ENCODE measurements at places on chromosomes 11 and 22.

- DNase-seq, result no peak
Observed at GRCh38 chr11:6646576-6646917, 9.1 kb downstream of the DCHS1 start.

- no peak for DNase-seq
Observed at GRCh38 chr22:25327018-25327755, 107.7 kb downstream of the CRYBB2 start.

GRCh38 chr22:23106906-23107367 lies 34.9 kb downstream of the RSPH14 start:
- no peak for DNase-seq

- no peak for DNase-seq
Observed at GRCh38 chr11:130455483-130456127, 7.2 kb downstream of the ADAMTS15 start.

DNA sequence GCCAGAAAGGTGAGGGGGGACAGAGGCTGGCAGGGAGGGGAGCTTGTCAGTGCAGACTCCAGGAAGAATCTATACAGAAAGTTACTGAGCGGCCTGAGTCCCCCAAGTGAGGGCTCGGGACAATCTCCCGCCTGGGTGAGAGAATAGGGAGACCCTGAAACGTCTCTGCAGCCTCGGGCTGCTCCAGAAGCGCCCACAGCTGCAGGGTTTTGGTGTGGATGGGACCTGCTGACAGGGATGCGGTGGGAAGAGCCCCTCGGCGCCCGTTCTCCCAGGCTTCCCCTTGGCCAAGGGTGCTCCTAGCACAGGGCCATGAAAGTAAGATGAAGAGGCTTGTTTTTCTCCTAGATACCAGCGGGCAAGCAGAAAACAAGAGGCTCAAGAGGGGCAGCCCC lies 743 bp upstream of the RCE1 start:
- DNase-seq, result no peak

GRCh38 chr11:80862011-80862410 lies 1421.2 kb upstream of the TENM4 start:
- DNase-seq, result no peak

- no peak for DNase-seq
Observed at GRCh38 chr11:43547889-43548381, 132.6 kb upstream of the HSD17B12 start.

DNA sequence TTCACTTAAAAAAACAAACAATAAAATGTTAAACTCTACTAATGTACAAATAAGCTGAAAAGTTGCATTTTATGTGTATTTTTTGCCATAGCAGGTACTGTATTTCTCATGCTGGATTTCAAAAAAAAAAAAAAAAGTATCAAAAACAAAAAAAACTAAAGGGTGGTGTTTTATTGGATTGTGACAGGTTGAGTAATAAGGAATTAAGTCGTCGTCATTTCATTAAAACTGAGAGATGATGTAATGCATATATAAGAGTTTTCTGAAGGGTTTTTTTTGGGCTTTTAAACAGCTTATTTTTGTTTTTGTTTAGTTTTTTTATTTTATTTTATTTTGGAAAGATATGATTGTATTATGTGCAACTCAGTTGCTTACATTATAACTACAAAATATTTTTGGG lies 10.9 kb upstream of the ADSL start:
- no peak for DNase-seq

DNA sequence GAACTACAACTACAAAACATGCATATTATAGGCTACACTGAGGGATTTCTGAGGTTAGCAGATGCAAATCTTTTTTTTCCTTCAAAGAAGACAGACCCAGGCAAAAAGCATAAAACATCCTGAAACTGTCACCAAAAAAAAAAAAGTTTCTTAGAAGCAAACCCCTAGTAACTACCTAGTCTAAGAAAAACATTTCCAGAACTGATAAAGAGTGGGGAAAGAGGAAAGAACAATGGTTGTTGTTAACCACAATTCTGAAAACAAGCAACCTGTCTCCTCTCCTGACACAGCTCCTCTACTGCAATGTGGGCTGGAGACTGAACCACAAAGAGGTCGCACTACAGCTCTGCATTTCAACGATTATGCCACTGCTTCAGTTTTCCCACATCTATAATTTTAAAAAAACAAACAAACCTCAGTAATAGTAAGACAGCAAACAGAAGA lies 15.0 kb downstream of the DENND5A start:
- DNase-seq, result no peak

DNA sequence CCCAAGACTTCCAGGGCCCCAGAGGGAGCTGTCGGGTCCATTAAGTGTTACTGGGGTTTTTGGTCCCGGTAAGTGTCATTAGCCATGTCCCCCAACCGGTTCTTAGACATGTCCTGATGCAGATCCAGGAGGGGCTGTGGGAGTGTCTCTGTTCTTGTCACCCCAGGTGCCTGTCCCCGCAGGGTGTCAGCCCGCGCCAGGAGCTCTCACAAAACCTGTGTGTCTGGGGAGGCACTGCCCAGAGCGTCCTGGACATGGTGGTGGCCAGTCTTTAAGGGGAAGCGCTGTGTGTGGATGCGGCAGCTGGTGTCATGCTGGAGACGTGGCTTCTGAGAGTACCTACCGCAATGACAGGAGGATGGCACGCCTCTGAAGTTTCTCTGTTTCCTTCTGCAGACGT lies 12.5 kb upstream of the PARVG start:
- DNase-seq, result no peak

DNA sequence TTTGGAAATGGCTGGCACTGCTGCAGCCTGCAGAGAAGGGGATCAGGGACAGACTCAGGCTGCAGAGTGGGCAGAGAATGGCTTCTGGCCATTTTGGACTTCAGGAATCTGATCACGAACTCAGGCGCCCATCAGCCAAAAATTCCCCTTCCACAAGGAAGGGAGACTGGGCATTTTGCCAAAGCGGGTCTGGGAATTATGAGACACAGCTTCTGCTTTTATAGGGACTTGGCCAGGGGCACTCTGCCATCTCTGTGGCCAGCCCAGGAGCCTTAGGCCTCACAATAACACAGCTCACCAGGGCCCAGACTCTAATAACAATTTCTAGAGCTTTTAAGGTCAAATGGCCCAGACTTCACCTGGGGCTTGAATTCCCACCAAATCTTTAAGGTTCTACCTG lies 74.7 kb downstream of the CHST1 start:
- DNase-seq, result no peak

- DNase-seq, result no peak
Observed at GRCh38 chr22:31631436-31631835, 30.6 kb downstream of the PISD start.

DNA sequence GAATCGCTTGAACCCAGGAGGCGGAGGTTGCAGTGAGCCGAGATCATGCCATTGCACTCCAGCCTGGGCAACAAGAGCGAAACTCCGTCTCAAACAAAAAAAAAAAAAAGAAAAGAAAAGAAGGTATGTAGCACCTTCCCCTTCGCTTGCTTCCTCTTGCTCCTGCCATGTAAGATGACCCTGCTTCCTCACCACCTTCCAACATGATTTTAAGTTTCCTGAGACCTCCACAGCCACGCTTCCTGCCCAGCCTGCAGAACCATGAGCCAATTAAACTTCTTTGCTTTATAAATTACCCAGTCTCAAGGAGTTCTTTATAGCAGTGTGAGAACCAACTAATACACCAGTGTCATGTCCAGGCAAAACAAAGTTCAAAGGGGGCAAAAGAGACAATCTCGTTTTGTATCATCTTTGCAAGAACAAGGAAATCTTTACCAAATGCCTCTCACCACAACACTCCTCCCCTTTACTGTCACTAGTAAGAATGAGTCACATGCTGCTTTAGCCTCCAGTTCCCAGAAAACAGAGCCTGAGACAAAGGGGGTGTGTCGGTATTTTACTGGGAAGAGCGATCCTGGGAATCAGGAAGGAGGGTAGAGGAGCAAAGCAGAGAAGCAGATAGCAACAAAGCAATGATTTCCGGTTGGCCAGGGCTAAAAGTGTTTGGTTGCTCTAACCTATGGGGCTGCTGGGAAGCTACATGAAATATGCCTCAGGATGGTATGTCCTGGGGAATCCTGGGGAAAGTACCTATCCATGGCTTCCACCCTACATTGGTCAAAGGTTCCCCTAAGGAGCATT lies 10.5 kb upstream of the MCHR1 start:
- no peak for DNase-seq

GRCh38 chr11:34149274-34149673 lies 43.8 kb downstream of the NAT10 start:
- DNase-seq, result no peak

DNA sequence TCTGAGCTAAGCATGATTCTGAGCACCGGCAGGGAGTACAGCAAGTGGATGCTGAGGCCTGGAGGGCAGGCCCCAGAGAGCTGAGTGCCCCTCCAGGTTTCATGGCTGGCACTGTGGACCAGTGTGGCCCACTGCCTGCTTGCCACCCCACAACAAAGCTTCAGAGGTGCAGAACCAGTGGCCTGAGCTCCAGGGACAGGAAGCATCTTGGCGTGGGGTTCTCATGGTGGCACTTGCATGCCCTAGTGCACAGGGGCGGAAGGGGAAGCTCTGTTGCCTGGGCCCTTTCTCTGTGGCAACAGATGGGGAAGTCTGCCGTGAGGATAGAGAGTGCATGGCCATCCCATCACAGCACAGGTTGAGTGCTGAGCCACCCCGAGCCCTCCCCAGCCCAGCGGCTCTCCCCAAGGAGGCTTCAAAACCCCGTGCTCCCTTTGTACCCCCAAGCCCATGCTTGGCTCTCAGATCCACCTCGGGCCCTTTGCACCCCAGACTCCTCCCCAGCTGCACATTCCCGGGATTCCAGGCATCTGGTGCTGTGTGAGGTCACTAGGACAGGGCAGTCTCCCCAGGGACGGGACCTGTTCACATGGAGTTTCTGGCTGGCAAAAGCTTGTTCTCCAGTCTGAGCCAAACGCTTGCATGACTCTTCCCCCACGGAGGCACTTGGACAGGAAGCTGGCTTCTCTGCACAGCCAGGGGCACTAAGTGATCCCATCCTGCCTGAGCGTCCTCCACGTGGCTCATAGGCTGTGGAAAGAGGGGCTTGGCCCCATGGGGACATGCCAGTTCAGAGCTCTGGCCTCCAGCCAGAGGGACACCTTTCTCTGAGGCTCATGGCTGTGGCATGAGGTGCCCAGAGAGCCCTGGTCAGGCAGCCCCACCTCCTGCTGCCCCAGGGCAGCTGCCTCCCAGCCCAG lies 4.2 kb downstream of the SLC25A1 start:
- no peak for DNase-seq

GRCh38 chr11:128763224-128763623 lies 69.4 kb downstream of the FLI1 start:
- DNase-seq, result no peak

DNA sequence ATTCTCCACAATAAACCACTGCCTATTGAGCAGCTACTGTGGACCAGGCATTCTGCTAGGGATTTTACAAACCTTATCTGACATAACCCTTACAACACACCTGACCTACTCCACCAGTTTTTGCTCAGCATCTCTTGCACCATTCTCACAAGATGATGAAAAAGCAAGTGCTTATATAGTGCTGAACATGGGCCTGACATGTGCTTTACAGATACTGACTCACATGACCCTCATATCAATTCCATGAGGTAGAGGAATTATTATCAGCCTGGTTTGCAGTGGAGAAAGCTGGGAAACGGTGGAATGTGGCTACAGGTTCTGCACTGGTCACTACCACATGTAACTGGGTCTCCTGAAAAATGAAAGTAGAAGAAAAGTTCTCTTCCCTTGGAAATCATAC lies 37.5 kb upstream of the PANX1 start:
- DNase-seq, result no peak

DNA sequence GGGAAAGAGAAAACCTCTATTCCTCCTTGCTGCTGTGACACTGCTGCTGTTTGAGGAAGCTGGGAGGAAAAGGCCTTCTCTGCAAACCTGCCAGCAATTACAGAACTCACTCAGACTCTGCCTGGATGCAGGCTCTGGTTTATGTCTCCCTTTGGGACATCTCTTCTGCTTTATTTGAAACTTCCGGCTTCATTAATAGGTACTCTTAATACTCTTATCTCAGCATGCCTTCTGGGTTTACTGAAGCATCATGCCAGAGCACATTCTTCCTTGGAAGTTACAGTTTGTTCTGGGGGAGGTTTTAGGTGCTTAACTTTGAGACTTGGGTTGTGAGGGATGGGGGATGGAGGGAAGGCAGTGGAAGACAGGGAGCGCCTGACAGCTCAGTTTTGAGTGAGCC lies 79.9 kb downstream of the NAV2 start:
- DNase-seq, result no peak

GRCh38 chr11:123903932-123904331 lies 2.0 kb downstream of the OR8D4 start:
- DNase-seq, result no peak

DNA sequence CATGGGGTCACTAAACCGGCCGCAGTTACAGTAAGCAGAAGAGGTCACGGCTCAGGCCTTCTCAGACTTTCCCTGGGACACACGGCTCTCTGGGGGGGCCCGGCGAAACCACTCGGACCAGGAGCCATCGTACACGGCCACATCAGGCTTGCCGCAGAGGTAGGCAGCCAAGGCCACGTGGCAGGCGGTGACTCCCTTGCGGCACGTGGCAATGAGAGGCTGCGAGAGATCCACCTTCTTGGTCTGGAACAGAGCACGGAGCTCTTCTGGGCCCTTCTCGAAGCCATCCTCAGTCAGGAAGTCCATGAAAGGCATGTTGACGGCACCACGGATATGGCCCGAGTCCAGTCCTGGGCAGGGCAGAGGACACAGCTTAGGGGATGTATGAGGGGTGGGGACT lies 8.3 kb downstream of the TST start:
- DNase-seq, result no peak

- no peak for DNase-seq
Observed at GRCh38 chr11:84800755-84801346, 826.3 kb downstream of the DLG2 start.
